ENCODE measurements at places on chromosomes 2 and 18. TPM values are rescaled to one million over a fixed set of nuclear protein-coding genes. Genes with fewer than 3 reads are reported as not detected.

DNA sequence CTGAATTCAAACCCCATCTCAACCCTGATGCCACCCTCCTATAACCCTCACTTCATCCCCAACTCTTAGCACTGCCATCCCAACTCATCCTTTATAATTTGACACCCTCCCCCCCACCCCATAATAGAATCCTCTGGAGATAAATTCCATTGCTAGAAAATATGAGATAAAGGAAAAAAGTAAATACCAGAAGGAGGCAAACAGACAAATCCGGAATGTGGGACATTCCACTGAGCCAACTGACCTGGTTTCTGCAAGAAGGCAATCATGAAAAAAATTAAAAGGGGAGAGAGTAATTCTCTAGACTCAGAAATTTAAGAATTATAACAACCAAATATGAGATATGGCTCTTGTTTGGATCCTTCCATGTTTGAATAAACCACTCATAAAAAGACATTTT lies 132.4 kb downstream of the CYP26B1 start:
- ATAC-seq: no peak

DNA sequence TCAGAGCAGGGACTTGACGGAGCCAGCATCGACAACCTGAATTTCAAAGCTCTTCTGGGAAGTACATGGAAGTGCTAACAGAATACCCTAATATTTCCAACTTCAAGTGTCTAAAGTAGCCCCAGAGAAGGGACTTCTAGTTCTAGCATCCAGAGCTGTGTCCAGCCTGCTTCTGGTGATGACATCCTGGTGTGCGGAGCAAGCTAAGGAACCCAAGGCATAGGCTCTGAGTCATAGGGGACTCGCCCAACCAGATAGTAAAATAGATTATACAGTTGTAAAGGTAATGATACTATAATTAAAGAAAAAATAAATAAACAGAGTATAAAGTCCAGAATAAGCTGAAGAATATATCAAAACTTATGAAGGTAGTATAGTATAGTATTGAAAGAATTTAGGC lies 108.1 kb upstream of the SERPINE2 start:
- ATAC-seq: no peak

DNA sequence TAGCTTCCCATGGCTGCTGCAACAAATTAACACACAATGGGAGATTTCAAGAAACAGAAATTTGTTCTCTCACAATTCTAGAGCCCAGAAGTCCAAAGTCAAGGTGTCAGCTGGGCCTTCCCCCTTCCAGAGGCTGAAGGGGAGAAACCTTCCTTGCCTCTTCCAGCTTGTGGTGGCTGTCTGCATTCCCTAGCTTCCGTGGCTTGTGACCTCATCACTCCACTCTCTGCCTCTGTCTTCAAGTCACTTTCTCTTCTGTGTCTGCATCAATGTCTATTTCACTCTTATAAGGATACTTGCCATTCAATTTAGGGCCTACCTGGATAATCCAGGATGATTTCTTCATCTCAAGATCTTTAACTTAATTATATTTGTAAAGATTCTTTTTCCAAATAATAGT lies 16.8 kb upstream of the SRBD1 start:
- no peak for ATAC-seq

GRCh38 chr18:38899252-38899651 lies 1333.7 kb upstream of the CELF4 start:
- peak; percentile 84 for ATAC-seq

- peak; percentile 94 for ATAC-seq
Measured at GRCh38 chr2:108621087-108621559, 86.9 kb downstream of the LIMS1 start.

DNA sequence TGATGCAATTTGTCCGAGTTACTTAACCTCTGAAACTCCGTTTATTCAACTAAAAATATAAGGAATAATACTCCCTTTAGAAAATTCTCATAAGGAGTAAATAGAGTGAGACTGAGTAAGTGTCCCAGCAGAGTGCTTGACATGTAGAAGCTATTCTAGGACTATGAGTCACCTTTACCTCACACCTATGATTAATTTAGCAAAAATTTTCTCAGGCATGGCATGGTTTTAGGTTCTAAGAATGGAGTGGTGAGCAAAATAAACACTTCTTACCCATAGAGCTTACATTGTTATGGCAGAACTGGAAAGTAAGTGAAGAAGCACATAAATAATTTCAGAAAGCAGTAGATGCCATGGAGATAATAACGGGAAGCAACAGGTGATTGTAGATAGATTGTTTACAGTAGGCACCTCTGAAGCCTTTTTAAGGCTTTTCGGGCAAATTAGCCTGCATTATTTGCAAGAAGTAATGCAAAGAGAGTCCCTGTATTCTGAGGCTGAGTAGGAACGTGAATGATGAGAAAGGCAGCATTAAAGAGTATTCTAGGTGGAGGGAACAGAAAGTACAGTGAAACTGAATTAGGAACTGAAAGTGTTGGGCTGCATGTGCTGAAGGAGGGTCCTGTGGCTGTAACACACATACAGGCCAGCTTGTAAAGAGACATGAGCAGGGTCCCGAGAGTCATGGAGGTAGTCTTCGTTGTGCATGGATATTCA lies 209.2 kb downstream of the ZNF407 start:
- ATAC-seq: peak; percentile 74

- peak; percentile 23 for ATAC-seq
Measured at GRCh38 chr2:159939946-159940345, 122.5 kb downstream of the PLA2R1 start.

- ATAC-seq: no peak
Measured at GRCh38 chr2:150484006-150484405, 3.5 kb downstream of the RND3 start.

DNA sequence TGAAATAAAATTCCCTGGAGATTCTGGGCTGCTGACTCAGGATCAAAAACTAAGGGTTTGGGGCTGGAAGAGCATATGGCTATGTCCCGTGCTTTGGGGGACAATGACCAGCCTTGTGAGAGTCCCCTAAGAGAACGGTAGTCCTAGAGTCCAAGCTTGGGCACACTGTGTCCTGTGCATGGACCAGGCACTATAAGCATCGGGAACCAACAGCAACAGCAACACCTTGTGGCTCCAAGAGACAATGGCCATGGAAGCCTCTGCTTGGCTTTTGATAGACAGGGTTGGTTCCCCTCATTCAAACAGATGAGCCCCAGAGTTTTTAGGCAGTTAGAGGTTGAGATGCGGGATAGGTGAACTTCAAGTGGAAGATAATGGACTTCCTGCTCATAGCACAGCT lies 294.4 kb upstream of the CHAC2 start:
- no peak for ATAC-seq

DNA sequence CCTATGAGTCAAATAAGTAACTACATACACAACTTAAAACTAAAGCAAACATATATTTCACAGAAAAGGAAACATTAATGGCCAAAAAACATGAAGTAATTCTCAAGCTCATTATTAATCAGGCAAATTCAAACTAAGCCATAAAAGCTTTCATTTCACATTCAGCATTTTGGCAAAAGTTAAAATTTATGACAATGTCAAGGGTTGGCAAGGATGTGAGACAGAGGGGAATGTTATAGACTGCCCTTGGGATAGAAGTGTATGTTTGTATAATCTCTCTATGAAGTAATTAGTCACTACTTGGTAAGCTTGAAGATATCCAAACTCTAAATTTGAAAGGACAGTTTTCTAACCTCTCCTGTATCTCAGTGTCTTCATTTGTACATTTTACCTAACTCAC lies 539.4 kb downstream of the RIT2 start:
- ATAC-seq: no peak

DNA sequence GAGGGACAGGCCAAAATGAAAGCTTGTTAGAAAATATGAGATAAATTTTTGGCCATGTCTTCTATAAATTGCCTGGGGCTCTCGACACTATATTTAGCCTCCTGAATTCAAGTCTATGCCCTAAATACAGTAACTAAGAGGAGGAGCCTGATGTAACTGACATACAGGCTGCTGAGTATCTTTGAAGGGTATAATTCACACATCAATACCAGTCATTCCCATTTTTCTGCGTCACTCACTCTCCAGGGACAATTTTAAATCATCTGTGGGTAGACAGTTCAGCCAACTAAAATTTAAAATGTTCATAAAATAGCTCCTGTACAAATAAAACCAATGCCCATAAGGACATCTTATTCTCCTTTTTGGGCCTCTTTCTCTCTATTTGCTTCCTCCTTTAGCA lies 105.9 kb downstream of the AP1S3 start:
- ATAC-seq: no peak

DNA sequence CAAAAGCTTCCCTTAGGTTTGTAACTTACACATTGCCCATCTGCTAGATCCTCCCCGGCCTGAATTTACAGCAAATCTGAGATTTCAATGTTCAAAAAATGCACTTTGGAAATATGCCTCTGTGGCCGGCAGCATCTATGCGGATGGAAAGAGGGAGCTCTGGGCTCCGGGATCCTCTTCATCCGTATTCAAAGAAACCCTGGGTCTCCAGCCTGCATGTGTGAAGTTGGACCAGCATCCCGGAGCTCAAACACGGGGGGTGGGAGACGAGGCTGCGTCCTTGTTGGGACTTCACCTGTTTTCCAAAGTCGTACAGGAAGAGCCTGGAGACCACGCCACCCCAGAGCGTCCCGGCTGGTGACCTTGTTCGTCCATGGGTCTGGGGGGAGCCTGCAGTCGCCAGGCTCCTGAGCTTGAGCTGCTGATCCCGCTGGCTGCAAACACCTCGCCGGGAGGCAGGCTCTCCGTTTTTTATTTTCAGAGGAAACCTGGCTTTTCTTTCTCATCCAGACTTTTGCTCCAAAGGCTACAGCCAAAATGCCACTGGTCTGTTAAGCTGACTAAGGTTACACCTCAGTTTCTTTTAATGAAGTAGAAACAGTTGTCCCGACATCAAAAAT lies 77.4 kb downstream of the PTGR3 start:
- ATAC-seq: no peak

DNA sequence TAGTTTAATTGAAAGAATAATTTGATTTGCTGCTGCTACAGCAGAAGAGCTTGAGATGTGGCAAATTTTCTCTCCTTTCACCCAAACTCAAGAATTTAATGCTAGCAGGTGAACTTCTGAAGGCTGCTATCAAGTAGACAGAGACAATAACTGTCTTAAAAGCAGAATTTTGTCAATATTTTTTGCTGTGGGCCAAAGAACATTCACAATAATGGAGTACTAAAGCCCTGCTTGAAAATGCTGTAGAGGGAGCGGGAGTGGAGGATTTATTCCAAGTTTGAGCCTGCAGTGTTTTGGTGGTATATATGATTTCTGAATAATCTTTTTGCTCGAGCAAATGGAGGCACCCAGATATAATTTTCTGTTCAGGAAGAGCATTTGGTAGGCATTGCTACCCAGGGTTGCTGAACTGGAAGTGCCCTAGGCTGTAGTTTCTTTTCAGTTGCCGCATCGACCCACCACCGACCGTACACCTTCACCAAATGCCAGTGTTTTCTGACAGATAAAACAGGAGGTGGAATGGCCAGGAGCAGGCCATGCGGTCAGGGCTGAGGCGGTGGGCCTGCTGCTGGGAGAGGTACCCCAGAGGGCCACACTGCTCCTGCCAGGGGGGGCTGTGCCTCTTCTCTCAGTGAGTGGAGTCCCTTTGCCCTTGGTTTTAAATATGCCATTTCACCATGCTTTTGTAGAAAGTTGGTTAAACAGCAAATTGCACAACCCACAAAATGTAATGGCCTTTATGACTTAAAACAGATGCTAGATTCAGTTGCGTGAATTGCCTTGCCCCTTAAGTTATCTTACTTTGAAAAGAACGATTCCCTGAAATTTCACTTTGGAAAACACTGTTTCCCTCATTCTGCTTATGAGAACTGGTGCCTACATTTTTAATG lies 36.4 kb downstream of the TSHZ1 start:
- ATAC-seq: no peak

GRCh38 chr2:12226653-12227052 lies 480.2 kb downstream of the LPIN1 start:
- ATAC-seq: no peak

GRCh38 chr2:12087671-12088380 lies 341.4 kb downstream of the LPIN1 start:
- ATAC-seq: no peak

- ATAC-seq: no peak
Measured at GRCh38 chr18:22552254-22552653, 134.5 kb upstream of the CTAGE1 start.

- no peak for ATAC-seq
Measured at GRCh38 chr2:102111823-102112222, 30.7 kb upstream of the IL1R1 start.

- peak; percentile 77 for ATAC-seq
Measured at GRCh38 chr18:7872569-7872968, 305.5 kb downstream of the PTPRM start.

- ATAC-seq: peak; percentile 42
Measured at GRCh38 chr2:158391876-158392275, 64.7 kb downstream of the CCDC148 start.

GRCh38 chr2:46915281-46915810 lies at the start of gene MCFD2:
TSS of gene MCFD2 (minus strand) at chr2:46915806. CDS start at chr2:46909171, 6,635 bp downstream.
- peak; percentile 42 for ATAC-seq

- peak; percentile 75 for ATAC-seq
Measured at GRCh38 chr2:41853427-41854191, 194.2 kb upstream of the PKDCC start.

GRCh38 chr2:55871637-55872036 lies 51.9 kb downstream of the EFEMP1 start:
- ATAC-seq: no peak

DNA sequence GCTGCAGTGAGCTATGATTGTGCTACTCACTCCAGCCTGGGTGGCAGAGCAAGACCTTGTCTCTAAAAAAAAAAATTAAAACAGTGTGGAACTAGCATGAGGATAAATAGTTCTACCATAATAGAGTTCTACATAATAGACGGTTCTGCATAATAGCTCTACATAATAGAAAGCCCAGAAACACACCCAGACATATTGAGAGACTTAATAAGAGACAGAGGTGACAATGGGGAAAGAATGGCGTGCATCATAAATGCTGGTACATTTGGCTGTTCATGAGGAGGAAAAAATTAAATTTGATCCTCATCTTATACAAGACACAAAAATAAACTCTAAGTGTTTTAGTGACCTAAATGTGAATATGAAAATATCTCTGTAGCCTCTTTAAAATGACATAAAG lies 58.5 kb downstream of the PTRHD1 start:
- no peak for ATAC-seq

- no peak for ATAC-seq
Measured at GRCh38 chr2:85216927-85217326, 83.7 kb downstream of the TCF7L1 start.

GRCh38 chr18:27400001-27400400 lies 214.9 kb upstream of the CHST9 start:
- ATAC-seq: no peak

DNA sequence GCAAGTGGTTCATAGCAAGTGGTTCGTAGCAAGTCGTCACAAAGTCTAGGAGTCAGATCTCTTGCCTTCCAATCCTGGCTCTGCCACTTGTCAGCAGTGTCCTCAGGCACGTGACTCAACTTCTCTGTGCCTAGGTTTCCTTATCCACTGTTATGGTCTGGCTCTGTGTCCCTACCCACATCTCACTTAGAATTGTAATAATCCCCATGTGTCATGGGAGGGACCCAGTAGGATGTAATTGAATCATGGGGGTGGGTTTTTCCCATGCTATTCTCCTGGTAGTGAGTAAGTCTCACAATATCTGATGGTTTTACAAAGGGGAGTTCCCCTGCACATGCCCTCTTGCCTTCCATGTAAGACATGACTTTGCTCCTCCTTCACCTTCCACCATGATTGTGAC lies 51.8 kb upstream of the AP1S3 start:
- ATAC-seq: no peak

GRCh38 chr2:83959266-83959665 lies 499.8 kb downstream of the SUCLG1 start:
- ATAC-seq: no peak

The ABCG8 gene
- 0.41 TPM for total RNA-seq

The GULP1 gene
- total RNA-seq: 15.8 TPM

The HRH4 gene
- 0.14 TPM for total RNA-seq

The SULT1C3 gene
- total RNA-seq: not detected

The EPB41L5 gene
- 37.3 TPM for total RNA-seq

The TDRD15 gene
- not detected for total RNA-seq

The GKN1 gene
- not detected for total RNA-seq

The CCDC85A gene
- 1.6 TPM for total RNA-seq
